AG08395 (cell line): ENCODE measurements at places on chromosomes 4 and X.
A peak's percentile ranks its signal among the peaks of the same experiment; 100 is the strongest.

GRCh38 chr4:77665381-77666069 is 59.9 kb downstream of the CXCL13 start:
- DNase-seq: no peak

- no peak for DNase-seq
Observed at GRCh38 chr4:175378372-175378771, 433.7 kb downstream of the GPM6A start.

- DNase-seq: peak; percentile 34
Observed at GRCh38 chrX:40176351-40177116, 78.8 kb upstream of the BCOR start.

GRCh38 chr4:25386926-25387325 is 9.9 kb downstream of the ANAPC4 start:
- DNase-seq: no peak

DNA sequence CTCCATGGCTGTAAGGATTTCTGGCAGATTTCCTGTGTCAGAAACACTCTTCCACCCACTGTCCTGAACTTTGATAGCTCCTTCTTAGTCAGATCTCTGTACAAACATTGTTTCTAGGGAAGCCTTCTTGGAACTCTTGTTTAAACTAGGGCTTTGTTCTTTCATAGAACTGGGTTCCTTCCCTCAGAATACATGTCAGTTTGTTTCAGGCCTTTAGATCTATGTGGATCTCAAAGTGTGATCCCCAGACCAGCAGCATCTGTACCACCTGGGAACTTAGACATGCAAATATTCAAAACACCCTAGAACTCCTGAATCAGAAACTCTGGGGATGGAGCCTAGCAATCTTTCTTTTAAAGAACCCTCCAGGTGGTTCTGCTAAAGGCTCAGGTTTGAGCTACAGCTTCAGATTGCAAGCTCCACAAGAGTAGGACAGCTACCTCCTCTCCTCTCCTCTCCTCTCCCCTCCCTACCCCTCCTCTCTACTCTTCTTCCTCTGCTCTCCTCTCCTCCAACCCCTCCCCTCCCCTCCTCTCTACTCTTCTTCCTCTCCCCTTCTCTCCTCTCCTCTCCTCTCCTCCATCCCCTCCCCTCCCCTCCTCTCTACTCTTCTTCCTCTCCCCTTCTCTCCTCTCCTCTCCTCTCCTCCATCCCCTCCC is 12.7 kb downstream of the RASSF6 start:
- DNase-seq: no peak

- no peak for DNase-seq
Observed at GRCh38 chrX:47564438-47565085, 3.6 kb downstream of the ARAF start.

- no peak for DNase-seq
Observed at GRCh38 chr4:114613560-114613959, 15.0 kb downstream of the UGT8 start.

GRCh38 chr4:182384631-182385091 is 141.5 kb downstream of the TENM3 start:
- DNase-seq: no peak

DNA sequence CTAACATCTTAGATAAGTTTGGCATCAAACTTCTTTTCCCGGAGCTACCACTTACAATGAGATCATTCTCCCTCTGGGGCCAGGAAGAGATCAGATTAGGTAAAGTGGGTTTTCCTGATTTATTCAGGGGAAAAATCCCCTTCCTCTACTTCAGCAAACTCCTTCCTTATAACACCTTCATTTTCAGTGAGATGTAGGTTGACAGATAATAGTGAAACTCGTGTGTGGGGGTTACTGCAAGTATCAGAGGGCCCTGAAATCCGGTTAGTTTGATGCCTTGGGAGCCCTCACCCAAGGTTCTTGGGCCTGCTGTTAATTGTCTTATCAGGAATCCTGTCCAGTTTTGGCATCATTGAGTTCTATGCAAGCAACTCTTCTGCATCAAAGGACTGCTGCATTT is 10.8 kb downstream of the FTHL17 start:
- no peak for DNase-seq

- DNase-seq: no peak
Observed at GRCh38 chr4:136690360-136690759, 841.9 kb downstream of the PCDH18 start.

- peak; percentile 7 for DNase-seq
Observed at GRCh38 chr4:90375081-90375480, 247.9 kb downstream of the CCSER1 start.

DNA sequence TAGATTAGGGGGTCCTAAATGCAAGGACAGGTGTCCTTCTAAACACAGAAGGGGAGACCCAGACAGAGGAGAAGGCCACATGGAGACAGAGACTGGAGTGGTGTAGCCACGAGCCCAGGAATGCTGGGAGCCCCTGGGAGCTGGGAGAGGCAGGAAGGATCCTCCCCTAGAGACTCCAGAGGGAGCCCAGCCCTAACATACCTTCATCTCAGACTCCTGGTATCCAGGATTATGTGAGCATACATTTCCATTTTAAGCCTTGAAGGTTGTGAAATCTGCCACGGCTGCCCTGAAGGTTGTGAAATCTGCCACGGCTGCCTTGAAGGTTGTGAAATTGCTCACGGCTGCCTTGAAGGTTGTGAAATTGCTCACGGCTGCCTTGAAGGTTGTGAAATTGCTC is 148.4 kb downstream of the ASMT start:
- DNase-seq: no peak

- no peak for DNase-seq
Observed at GRCh38 chr4:120837656-120838055, 84.9 kb downstream of the PRDM5 start.

GRCh38 chrX:9091258-9091657 is 57.3 kb upstream of the FAM9B start:
- no peak for DNase-seq
